Skeletal muscle cell (primary cell): ENCODE measurements at places on chromosomes 7 and 10.

DNA sequence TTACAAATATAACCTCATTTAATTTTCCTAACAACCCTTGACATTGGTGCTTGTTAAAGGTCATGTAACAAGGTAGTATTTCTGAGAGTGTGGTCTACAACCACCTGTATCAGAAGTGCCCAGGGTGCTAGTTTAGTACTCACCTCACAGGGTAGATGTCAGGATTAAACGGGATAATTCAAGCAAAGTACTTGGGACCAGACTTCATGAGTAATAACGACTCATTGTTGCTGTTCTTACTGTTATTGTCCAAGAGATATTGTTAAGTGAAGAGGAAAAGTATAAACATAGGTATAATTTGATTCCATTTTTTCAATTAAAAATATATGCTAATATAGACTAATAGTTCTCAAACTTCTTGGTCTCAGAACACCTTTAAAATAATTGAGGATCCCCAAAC, 179.3 kb downstream of the WNT2 start:
- no peak for DNase-seq

GRCh38 chr7:136807598-136807997, 60.9 kb upstream of the CHRM2 start:
- DNase-seq, result no peak

DNA sequence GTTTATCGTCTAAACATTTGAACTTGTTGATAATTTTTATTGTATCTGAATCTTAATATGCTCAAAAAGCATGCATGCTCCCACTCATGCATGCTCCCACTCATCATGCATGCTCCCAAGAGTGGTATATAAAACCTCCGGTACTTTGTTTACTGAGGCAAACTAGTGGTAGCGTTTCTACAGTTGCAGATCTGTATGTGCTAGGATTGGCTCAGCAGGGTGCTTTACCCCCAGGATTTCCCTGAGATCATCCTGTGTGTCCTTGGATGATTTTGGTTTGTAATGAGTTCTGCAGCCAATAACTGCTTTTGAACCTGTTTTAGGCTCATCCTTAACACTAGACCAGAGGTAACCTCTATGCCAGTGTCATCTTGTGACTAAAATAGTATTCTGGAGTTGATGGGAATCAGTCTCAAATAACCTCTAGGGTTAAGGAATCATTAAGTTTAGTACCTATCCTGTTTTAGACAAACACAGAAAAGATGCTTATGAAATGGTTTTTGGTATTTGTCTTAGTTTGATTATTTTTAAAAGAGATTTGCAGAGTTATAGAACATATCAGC, 40.4 kb downstream of the PHTF2 start:
- DNase-seq, result no peak

GRCh38 chr10:117488004-117488403, 54.5 kb upstream of the EMX2 start:
- no peak for DNase-seq

DNA sequence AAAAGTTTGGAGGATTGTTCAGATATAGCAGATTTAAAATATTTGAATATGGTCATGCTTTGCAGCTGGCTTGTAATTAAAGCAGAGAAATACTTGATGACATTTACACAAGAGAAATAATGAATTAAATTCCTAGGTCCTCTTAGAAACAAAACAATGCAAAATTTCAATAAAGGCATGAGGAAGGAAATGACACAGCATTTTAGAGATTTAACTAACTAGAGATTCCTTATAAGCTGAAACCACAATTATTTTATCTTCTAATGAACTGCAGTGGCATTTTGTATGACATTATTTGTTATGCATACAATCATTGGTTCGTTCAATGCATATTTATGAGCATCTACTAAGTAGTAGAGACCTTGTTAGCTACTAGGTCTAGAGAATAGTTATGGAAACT, 490.9 kb downstream of the ZWINT start:
- DNase-seq, result no peak

GRCh38 chr7:80771523-80771922, 133.1 kb downstream of the CD36 start:
- DNase-seq, result no peak

DNA sequence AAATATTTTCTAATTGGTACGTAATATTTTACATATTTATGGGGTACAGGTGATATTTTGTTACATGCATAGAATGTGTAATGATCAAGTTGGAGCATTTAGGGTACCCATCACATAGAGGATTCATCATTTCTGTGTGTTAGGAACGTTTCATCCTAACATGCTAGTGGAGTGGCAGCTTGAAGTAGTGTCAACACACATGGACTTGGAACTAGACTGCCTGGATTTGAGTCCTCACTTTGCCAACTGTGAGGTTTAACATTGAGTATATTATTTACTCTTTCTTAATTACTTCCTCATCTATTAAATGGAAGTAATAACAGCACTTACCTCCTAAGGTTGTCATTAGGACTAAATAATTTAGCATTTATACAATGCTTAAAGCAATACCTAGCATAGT, 241.9 kb downstream of the PLXDC2 start:
- DNase-seq, result no peak

GRCh38 chr10:34196058-34196433, 619.0 kb downstream of the PARD3 start:
- no peak for DNase-seq

DNA sequence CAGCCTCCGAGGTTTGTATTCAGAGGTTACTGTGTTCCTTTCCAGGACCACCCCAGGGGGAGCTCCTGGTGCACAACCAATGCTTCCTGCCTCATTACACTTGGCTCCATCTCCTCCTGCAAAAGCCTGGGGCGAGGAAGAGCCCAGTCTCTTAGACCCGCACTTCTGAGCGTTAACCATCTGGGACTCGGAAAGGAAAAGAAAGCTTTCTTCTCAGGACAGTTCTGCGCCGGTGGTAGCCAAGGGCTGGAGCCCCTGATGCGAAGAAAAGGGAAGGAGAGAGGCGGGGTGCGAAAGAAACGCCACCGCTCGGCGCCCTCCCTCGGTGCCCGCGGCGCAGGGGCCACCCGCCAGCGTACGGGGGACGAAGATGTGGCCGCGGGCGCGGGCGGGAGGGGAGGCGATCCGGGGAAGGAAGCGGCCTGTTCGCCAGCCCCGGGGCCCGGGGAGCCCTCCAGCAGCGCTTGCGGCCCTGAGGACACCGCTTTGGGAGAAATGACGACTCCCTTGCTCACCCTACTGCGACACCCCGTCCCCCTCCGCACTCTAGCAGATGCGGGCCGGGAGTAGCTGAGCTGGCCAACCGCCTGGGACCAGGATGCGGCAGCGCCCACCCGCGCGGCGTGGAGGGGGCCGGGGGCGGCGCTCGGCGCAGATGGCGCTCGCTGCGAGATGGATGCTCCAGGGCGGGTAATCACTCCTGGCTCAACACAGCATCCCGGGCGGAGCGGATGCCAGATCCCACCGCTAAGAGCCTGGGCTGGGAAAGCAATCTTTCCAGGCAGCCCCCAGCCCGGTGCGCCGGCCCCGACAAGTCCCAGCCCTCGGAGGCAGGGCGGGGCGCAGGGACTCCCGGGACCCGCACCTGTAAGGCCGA, 1.3 kb downstream of the NRCAM start:
- DNase-seq, result no peak

DNA sequence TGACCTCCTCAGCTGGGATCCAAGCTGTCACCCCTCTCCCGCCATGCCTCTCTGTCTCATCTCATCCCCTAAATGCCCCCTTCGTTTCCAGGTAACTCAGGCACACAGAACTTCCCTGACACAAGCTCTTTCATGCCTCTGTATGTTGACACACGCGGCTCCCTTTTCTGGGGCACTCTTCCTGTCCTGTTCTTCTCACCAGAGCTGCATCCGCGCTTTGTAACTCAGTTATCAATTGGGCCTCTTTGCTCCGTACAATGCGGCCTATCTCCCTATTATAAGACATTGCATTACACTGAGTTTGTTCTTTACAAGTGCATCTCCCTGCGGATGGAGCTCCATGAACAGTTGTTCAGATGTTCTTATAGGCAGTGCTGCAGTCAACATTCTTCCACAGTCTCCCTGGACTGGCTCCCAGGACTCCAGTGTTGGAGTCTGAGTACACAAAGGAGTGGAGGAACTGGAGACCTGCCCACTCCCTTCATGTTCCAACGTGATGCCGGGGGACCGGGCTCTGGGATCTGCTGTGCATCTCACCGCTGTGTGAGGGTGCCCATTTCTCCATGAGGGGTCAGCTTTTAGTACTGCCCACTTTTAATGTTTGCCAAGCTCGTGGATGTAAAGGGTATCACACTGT, 56.9 kb upstream of the TNS3 start:
- DNase-seq, result no peak

DNA sequence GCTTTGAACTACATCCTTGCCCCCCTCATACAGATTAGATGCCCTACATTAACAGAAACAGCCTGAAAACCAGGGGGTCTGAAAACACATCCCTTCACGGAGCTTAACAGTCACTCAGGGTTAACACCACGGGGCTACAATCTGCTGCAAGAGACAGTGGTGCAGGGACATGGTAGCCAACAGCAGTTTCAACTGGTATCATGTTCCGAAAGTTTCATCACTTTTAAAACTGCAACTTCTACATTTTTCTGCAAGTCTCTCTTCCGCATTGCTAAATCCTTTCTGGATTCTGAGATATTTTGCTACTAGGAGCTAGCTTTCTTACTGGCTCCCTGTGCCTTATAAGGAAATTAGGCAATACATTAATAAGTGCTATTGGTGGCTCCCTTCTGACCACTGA, 92.6 kb downstream of the JAZF1 start:
- no peak for DNase-seq
